AG09319 (cell line): ENCODE measurements at places on chromosomes 2 and 18.

- no peak for DNase-seq
Measured at GRCh38 chr2:97967931-97968627, 27.7 kb downstream of the TMEM131 start.

DNA sequence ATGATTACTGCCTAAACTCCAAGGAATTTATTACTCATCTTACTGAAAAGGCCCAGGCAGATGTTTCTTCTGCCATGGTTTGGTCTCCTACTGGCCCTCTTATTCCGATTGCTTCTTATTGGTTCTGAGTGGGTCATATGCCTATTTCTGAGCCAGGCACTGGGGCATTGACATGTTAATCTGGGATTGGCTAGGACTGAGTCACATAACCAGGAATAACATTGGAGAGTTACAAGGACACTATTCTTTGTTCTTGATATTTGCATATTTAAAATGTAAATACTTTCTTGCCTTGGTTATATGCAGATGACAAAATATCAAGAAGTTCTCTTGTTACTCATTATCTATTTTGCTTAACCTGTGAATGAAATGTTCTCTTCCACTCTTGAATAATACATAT, 534.4 kb upstream of the SLC39A10 start:
- no peak for DNase-seq

DNA sequence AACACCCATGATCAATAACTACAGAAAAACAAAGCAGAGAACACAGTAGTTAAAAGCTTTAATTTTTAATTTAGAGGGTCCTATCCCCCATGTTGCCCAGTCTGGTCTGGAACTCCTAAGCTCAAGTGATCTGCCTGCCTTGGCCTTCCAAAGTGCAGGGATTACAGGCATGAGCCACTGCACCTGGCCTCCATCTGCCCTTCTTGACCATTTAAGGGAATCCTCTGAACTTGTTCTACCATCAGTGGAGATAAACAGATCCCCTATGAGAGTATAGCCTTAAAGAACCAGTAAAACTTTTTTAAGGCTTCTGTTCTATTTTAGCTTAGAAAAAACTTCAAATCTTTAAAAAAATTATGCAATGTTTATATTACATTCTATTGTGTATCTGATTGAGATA, 13.5 kb upstream of the ATP5MC3 start:
- DNase-seq, result no peak

- DNase-seq, result peak; percentile 8
Measured at GRCh38 chr2:96423828-96424227, 81.3 kb downstream of the NEURL3 start.

DNA sequence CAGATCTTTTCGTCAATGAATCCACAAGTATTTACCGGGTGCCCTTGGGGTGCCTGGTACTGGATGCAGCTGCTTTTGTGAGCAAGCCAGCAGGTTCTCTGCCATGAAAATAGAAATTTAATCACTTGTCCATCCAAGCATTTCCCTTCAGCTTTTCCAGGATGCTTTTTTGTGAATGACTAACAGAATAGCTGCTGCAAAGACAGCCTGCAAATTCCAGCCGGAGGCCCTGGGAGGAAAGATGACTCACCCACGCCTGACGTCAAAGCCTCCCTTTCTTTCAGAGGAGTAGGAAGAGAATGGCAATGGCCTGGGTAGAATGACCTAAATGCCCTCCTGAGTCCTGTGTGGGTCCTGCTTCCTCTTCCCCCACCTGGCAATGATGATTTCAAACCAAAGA, 111.9 kb downstream of the AP1S3 start:
- DNase-seq, result peak; percentile 76

DNA sequence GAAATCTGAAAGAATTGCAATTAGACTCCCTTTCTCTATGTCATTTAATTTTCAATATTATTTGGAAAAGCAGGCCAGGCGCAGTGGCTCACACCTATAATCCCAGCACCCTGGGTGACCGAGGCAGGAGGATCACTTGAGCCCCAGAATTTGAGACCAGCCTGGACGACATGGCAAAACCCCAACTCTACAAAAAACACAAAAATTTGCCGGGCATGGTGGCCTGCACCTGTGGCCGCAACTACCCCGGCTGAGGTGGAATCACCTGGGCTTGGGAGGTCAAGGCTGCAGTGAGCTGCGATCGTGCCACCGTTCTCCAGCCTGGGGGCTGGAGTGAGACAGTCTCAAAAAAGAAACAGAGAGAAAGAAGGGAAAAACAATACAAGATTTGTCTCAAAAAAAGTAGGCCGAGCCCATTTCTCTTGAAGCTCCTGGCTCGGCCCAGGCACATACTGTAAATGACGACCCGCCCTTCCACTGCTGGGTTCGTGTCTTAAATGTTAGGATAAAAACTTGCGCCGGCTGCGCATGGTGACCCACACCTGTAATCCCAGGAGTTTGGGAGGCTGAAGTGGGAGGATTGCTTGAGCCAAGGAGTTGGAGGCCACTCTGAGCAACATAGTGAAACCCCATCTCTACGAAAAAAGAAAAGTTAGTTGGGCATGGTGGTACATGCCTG, 31.1 kb upstream of the GPC1 start:
- no peak for DNase-seq

GRCh38 chr2:73494031-73494430, 108.4 kb downstream of the ALMS1 start:
- DNase-seq, result no peak

DNA sequence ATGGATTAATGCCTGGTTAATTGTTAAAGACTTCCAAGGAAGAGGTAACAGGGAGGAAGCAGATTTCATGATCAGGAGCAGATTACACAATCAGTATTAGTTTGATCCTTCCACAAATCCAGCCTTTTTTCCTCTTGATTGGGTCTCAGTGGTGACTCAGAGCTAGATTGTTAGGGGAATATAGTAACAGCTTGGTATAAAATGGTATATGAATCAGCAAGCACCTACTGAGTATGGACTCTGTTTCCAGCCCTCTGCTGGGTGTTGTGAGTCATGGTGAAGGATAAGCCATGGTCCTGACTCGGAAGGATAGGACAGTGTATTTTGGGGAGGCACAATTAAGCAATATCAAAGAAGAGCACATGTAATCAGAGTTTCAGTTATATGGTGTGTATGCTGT, 272.4 kb upstream of the DPP10 start:
- DNase-seq, result no peak

DNA sequence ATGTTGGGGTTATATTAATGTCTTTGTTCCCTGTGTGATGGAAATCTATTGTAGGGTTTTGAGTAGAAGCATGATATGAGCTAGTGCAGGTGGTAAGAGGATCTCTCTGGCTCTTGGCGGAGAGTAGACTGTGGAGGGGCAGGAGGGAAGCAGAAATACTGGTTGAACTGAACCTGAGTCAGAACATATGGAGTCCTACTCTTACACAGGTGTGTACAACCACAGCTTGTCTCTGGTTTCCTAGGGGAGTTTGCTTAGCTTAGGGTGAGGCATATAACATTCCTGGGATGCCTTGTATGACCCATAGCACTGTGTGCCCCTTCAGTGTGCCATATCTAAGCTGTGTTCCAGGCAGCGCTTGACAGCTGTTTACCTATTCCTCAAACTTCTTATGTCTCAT, 97.3 kb upstream of the GCFC2 start:
- no peak for DNase-seq

GRCh38 chr18:43735570-43735969, 458.3 kb upstream of the SYT4 start:
- no peak for DNase-seq

DNA sequence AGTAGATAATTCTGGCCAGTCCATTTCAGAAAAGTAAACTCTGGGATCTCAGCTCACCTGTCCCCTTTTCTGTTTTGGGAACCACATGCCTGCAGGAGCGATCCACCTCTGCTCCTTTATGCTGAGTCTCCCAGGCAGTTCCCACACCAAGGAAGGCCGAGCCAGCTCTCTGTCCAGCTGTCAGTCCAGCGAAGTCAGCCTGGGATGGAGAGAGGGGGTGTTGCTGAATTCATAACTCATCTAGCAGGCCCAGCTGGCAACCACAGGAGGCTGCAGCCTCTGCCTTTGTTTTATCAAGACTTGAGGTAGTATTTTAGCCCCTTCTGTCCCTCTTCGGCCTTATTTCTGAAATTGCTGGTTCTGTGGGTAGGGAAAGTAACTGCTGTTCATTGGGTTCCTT, 209.9 kb downstream of the ARL4C start:
- DNase-seq, result no peak

DNA sequence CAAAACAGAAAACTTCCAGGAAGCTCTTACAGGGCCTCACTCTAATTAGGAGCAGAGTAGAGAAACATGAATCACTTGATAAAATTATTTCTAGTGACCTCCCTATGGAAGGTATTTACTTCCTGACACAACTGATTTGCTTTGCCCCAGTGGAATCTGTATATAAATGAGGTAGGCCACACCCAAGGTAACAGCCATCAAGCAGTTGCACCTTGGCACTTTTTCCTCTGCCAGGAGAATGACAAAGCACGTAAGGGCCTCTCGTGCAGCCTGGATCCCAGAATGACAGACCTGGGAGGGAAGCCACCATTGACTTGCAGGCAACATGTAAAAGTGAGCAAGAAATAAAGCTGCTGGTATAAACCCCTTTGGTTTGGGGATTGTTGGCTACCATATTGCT, 620.0 kb upstream of the SLC39A10 start:
- no peak for DNase-seq

- DNase-seq, result peak; percentile 99
Measured at GRCh38 chr2:160920791-160921303, 239.4 kb upstream of the TANK start.

GRCh38 chr2:8022908-8023640, 658.8 kb upstream of the ID2 start:
- no peak for DNase-seq

DNA sequence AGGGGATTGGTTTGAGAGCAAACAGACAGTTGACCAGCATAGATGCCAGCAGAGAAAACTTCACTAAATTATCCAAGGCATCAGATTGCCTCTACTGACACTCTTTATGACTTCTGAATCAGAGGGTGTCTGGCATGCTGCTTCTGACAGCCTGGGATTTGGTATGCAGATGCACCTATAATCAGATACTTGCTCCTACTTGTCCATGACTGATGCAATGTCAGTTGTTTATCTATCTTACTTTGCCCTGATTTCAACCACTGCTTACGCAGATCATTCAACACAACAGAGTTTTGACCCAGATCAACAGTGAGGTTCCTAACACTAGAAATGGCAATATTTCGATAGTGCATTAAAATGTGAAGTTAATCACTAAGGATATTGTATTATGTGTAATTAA, 22.6 kb upstream of the CALCRL start:
- no peak for DNase-seq

- DNase-seq, result no peak
Measured at GRCh38 chr2:185335879-185336278, 402.7 kb upstream of the FSIP2 start.

DNA sequence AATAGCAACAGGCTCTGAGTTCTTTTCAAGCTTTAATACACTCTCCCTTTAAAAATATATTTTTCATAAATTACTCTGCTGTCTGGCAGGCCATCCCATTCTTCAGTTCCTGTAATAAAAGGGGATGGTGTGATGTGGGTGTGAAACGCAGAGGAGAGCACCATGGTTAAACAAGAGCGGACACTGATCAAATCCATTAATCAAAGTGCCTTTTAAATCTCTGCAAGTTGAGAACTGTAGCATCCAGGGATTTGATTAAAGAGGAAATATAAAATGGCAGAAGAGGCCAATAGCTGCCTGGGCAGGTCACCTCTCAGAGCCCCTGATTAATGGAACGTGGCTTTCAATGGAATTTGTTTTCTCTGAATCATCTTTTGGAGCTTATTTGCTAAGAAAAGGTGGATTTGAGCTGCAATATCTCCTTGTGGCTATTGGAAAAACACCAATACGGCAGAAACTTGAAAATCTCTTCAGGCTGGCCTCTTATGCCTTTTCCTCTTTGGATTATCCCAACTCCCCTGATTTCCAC, 96.9 kb downstream of the ACTR3 start:
- no peak for DNase-seq

DNA sequence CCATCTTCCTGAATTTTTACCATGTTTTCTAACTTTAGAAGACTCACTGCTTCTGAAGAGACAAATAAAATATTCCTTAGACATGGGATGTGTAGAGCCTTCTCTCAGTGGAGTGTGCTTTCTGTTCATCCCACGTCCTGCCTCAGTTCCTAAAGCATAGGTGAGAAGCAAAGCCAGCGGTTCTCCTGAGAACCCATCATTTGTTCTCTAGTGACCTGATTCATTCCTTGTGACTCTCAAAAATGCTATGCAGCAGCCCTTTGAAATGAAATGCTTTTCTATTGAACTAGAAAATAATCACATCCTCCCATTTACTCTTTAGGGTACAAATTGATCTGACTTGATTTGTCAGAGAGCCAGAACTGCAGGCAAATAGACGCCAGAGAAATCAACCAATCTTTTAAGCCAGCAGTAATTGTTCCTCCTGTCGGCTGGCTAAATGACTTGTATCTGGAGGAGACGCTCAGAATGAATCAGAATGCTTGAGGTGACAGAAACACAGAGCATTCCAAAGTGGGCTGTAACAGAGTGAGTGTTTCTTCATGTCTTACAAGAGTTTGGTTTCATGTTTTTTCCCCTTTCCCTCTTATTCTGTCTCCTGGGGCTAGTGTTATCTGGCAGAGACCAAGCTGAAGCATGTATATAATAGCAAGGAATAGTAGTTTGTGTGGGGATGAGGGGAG, 81.3 kb upstream of the TMEM178A start:
- DNase-seq, result peak; percentile 4

GRCh38 chr2:1665761-1666505, 78.4 kb downstream of the PXDN start:
- DNase-seq, result no peak

GRCh38 chr2:48691935-48692691, 63.4 kb downstream of the LHCGR start:
- DNase-seq, result no peak

GRCh38 chr2:25085761-25086560, 44.1 kb downstream of the EFR3B start:
- no peak for DNase-seq

DNA sequence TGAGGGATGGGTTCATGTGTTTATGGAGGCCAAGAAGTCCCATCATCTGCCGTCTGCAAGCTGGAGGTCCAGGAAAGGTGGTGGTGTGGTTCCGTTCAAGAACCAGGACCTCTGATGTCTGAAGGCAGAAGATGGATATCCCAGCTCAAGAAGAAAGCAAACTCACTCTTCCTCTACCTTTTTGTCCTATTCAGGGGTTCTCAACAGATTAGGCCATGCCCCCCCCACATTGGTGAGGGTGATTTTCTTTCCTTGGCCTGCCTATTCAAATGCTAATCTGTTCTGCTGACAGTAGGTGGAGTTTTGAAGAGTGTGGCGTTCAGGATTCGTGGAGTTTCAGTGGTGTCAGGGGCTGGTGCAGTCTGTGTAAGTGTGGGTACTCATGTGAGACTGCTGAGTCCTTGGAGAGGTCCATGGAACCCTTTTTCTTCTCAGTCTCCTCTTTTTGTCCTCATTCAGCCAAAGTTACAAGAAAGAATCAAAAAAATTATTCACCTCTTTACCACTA, 5.9 kb downstream of the MSL3B start:
- no peak for DNase-seq

GRCh38 chr2:203763241-203763937, 57.0 kb downstream of the CD28 start:
- DNase-seq, result no peak

- no peak for DNase-seq
Measured at GRCh38 chr2:28994679-28995078, 13.6 kb downstream of the TOGARAM2 start.
